Stimulated activated CD4-positive, alpha-beta T cell treated with anti-CD3 and anti-CD28 coated beads, TNF-alpha, amount 100 ng/mL, for 1 hour (primary cell): ENCODE measurements at places on chromosomes 6 and 20.

DNA sequence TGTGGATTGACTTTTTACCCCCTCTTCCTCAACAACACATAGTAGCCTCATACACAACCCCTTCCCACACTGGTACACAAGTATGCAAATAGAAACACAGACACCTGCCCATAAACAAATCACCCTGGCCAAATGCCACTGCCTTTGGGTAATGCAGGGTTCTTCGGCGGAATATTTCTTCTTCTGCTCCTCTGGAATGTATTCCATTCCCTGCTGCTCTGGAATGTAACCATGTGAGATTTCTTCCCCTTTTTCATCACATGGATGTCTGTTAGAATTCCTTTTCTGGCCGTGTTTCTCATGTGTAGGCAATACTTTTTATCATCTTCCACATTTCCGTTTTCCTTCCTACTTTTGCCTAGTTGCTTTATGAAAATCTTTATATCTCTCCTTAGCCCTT is 76.1 kb upstream of the TPD52L1 start:
- no peak for DNase-seq

GRCh38 chr6:65170273-65170672 is 536.8 kb downstream of the EYS start:
- DNase-seq = no peak

DNA sequence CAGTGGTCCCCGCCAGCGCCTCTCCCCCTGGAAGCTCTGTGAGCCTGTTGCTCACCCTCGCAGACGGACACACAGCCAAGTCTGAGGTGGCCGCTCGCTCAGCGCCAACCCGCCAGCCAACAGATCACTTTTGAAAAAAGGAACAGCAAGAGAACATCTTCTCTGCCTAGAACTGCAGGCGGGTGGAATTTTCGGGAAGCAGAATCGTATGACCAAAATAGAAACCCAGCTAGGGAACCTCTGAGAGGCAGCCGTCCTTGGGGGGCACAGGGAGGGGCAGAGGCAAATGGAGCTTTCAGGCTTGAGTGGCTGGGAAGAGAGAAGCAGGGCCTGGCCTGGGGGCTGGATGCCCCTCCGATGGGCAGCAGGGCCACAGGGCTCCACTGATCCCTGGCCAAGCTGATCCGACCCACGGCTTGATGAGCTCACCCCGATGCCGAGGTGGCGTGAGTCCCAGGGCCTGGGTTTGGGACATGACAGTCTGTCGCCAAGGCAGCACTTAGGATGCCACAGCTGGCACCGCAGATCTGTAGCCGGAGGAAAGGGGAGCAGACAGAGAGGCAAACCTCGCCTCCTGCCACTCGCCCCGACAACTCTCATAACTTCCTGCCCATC is 9.8 kb downstream of the NFATC2 start:
- no peak for DNase-seq

DNA sequence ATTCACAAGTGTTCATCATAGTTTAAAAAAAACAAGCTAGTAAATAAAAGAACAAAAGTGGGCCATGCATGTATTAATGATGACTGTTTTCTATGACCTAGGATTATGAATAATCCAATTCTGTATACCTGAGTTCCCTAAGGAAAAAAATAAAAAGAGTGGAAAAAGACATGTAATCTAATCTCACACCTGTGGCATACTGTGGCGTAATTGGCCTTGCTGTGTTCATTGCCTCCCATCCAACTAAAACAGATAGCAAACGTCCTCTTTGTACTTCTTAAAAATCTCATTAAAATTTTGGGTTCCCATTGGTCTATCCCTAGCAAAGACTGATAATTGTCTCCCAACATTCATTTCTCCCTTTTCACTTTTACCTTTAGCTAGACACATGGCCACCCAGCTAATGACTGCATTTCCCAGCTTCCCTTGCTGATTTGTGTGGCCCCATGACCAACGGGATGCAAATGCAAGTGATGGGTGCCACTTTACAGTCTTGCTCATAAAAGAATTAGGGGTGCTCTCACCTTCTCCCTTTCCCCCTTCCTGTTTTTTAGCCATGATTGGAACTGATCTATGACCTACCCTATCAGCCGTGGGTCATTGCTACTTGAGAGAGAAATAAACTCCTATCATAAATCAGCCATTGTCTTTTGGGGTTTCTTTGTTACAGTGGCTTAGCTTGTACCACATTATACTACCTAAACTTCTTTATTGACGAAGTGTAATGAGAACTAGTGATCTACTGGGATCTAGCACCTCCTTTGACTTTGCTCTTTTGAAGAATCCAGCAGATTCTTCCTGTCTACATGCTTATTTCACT is 32.0 kb upstream of the TBC1D22B start:
- no peak for DNase-seq

DNA sequence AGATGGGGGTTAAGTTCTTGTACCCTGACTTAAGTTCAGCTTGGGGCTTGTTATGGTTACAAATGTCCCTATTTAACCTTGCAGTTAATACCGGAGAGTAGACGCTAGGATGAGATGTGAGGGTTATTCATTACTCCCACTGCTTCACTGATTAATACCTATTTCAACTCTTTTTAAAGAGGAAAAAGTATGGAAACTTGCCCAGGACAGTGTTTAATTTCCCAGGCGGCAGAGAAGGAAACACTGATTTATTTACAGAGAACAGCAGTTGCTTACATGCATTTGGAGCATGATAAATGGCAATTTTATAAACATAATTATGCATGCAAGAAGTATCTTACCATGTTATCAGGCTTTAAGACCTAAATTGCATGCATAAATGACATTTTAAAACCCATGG is 137.7 kb downstream of the RCAN2 start:
- DNase-seq = no peak

DNA sequence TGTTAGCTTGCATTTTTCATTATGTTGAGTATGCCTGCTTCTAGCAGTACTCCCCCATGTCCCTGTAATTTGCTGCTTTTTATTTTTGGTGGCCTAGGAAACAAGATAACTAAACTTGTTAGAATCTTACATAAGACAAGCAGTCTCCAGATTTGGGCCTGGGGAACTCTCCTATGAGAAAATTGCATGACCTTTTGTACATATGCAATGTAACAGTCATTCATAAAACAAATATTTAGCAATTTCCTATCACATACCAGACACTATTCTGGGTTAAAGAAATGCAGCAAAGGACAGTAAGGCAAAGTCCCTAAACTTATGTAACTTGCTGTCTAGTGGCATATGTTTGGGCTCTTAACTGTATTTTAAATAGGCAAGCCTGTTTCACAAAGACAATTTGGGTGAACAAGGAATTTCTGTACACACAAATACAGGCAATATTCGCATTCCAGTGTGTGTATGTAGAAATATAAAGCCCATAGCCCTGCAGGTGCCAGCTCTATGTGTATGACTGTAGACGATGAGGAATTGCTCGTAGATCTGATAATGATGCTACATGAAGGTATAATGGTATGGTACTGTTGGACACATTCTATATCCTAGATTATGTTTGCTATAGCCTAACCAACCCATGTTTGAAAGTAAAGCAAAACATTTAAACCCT is 305.2 kb upstream of the CITED2 start:
- no peak for DNase-seq

DNA sequence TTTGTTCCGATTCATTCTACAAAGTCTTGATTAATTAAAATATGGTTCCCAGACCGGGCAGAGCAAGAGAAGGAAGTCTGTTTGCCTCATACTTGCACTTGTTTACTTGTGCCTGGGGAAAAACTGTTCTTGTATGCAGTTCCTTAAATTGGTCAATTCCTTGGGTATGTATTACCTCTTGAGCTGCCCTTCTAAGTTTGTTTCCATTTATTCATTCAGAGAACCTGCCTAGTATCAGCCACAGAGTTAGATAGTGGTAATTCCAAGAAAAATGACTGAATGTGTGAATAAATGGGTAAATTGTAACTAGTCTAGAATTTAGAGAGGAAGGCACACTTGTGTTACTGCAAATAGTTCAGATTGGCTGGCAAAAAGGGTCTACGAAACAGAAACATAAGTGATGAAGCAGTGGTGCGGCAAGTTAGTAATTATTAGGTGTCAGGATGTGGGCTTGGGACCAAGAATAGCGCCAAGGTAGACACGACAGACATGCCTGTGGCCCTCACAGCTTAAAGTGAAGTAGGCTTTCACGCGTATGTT is 525 bp upstream of the MAK start:
- no peak for DNase-seq

- no peak for DNase-seq
These were observed 243.0 kb downstream of the BMP2 start for GRCh38 chr20:7010527-7010926.

DNA sequence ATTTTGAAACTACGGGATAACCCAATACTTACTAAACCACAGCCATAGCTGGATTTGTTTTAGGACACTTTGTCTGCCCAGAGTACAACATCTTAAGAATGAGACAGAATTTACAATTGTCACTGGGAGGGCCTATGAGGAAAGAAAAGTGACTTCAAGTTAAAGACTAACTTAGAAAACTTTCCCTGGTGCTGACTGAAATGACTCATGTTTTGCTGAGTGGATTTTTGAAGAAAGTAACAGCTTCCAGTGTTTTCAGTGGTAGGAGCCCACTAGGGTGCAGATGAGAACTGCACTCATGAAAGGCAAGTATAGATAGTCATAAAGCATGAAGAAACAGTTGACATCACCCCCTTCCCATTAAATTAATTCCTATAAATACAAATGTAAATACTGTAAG is 988.2 kb upstream of the MAP3K7 start:
- DNase-seq = no peak

DNA sequence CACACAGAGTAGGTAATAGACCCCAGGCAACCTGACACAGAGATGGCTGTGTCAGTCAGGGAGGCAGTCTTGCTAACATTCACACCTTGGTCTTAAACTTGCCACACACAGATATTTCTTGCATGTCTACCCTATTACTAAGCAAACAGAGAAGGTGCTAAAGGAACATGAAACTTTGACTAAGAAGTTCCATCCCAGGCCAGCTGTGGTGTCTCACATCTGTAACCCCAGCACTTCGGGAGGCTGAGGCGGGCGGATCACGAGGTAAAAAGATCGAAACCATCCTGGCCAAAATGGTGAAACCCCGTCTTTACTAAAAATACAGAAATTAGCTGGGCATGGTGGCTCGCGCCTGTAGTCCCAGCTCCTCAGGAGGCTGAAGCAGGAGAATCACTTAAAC is 222.4 kb upstream of the JARID2 start:
- DNase-seq = no peak

DNA sequence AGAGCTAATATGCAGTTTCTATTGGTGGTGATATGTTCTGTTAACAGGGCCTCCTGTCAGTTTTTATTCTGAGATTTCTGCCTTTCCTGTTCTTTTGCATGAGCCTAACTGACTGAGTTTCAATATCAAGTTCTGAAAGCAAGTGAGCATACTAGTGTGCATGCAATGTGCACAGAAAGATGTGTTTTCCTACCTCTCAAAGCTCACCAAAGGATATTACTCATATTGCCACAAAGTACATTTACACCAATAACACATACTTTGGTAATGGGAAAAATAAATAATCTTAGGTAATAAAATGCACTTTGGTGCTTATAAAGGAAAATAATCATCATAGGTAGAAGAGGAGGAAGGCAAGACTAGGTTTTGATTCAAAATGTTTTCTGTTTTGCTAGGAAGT is 195.0 kb downstream of the KHDC1L start:
- no peak for DNase-seq

DNA sequence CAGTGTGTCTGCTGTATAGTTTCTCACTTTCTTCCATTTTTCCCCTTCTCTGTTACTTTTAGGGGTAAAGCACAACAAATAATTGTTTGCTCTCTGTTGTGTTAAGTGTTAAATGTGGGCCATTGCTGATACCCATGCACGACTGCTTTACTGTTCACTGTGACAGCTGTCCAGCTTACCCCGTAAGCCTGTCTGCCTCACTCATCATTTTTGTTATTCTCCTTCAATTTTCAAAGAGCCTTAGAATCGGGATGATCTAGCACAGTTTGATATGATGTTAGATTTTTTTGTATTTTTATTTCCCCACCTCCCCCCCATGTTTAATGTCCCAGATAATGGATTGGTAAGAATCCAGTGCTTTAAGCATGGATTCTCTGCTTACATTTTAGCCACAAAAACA is 41.2 kb upstream of the MLIP start:
- DNase-seq = no peak

- DNase-seq = no peak
These were observed 115.9 kb downstream of the OTOR start for GRCh38 chr20:16864069-16864468.

DNA sequence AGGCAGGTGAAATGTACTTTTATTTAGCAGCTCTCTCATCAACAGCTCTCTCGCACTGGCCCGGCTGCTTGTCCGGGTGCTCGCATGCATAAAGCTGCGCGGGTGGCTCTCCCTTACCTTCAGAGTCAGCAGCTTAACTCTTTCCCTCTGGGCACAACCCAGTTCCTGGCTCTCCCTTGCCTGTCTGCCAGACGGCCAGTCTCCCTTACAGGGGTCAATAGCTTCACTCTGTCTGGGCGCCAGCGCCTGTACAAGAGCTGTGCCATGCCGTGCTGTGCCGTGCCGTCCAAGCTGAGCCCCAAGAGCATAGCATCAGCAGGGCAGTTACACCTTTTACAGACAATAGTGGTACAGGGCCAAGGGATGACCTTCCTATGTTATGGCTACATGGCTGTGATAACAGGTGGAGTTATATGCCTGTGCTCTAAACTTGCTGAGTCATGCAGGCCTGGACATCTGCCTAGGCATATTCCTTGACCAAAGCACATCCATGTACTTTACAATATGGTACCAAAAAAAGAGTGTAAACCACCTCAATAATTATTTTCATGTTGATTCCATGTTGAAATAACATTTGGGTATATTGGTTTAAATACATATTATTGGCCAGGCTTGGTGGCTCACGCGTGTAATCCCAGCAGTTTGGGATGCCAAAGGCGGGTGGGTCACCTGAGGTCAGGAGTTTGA is 47.9 kb downstream of the BLTP3A start:
- DNase-seq = no peak
